ENCODE measurements at places on chromosomes 16 and 17. TPM values are rescaled to one million over a fixed set of nuclear protein-coding genes. Genes with fewer than 3 reads are reported as not detected.

- no peak for DNase-seq
Observed at GRCh38 chr17:67500261-67500660, 123.2 kb downstream of the PITPNC1 start.

DNA sequence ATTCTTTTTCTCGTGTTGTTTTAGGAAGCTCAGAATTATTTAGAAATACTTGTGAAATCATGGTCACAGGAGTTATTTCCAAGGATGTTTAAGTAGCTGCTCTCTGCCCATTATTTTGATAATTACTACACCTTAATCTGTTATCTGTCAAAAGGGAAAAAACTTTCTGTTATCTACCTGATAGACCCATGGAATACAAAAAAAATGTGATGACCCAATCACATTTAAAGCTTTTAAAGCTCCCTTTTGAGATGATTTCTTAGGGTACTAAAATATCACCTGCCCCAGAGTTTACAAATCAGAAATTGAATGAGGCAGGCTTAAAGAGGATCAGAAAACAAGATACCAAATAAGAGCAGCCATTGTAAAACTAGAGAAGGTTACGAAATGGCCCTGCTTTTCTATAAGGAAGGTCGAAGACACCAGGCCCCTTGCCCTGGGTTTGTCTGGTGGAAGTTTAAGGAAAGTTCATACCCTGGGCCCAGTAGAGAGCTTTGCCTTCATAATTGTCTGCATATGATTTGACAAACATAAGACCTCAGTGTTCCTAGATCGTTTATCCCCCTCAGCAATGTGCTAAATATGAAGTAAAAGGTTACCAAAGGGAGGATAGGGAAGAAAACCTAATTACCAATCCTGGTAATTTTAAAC lies 149.9 kb upstream of the TBX2 start:
- no peak for DNase-seq

GRCh38 chr17:69898601-69899000 lies 176.4 kb upstream of the KCNJ16 start:
- DNase-seq = no peak

DNA sequence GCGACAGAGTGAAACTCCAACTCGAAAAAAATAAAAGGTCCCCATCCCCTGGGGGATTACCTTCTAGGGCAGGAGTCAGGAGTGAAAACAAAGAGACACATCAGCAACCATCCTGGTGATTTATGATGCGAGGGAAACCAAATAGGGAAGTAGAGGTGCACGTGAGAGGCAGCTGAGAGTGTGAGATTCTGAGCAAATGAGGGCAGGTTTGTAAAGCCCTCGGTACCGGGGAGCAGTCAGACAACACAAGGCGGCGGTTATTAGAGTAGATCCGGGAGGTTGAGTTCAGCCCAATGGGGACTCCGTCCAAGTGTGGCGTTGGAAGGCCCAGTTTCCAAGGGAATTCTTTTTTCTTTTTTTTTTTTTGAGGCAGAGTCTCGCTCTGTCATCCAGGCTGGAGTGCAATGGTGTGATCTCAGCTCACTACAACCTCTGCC lies 7.4 kb upstream of the ARMC7 start:
- no peak for DNase-seq

GRCh38 chr17:50691550-50692447 lies 15.9 kb downstream of the ANKRD40 start:
- DNase-seq = no peak

DNA sequence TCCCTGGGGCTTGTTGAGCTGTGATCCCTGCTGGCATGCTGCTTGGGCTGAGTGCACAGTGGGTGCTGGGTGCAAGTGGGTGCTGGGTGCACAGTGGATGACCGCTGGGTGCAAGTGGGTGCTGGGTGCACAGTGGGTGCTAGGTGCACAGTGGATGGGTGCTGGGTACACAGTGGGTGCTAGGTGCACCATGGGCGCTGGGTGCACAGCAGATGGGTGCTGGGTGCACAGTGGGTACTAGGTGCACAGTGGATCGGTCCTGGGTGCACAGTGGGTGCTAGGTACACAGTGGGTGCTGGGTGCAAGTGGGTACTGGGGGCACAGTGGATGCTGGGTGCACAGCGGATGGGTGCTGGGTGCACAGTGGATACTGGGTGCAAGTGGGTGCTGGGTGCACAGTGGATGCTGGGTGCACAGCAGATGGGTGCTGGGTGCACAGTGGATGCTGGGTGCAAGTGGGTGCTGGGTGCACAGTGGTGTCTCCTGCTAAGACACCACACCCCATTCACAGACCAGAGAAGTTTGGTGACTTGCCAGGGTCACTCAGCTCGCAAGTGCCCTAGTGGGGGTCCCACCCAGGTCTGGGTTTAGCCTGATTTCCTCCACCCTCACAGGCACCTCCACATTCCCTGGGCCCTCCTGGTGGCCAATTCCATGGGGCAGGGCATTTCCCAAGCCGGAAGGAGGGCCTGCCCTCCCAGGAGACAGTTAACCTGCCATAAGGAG lies 33.5 kb downstream of the ZFPM1 start:
- DNase-seq = no peak

GRCh38 chr16:81189100-81189664 lies 49.3 kb upstream of the BCO1 start:
- peak; percentile 94 for DNase-seq

DNA sequence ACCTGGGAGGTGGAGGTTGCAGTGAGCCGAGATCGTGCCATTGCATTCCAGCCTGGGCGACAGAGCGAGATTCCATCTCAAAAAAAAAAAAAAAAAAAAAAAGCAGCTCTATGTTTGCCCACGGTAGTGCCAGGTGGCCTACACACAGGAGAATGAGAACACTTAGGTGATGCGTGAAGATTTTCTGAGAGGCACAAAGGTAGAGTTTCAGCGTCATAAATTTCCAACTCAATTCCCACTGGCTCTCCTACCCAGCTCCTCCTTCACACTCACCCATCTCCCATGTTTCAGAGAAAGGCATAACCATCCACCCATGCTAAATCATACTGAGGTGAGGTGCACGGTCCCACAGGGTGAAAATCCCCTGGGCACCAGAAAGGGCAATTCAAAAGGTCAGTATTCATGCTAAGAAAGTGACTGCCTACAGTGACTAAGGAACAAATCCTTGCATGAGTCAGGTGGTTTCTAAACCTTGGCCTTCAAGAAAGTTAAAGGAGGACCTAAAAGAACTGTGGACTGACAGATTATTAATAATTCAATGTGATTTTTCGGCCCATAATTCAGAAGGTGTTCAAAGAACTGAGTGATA lies 4.8 kb downstream of the DCAKD start:
- DNase-seq = no peak

- peak; percentile 88 for DNase-seq
Observed at GRCh38 chr17:17783116-17783824, 53.5 kb downstream of the SREBF1 start.

DNA sequence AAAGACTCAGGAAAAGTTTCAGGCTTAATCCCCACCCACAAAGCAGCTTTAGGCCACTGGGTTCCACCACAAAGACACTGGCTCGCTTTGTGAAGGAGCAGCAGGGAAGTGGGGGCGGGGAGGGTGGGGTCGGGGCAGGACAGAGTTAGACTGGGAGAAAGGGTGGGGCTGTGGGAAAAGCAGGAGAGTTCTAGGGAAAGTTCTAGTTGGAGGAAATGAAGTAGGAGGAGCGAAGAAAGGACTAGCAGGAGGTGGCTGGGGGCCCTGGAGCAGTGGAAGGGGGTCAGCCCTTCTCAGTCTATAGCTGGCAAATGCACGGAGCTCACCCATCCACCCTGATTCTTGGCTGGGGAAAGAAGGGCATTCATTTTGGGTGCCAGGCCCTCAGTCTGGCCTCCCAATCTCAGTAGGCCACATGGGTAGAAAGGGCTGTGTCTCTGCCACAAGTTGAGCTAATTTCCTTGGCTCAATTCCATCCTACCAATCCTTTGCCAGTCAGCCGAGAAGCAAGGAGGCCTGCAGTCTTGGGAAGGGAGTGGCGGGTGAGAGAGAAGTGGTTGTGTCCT lies 4.6 kb downstream of the INPP5K start:
- DNase-seq = no peak

GRCh38 chr17:32015245-32016013 lies 8.2 kb downstream of the LRRC37B start:
- no peak for DNase-seq

DNA sequence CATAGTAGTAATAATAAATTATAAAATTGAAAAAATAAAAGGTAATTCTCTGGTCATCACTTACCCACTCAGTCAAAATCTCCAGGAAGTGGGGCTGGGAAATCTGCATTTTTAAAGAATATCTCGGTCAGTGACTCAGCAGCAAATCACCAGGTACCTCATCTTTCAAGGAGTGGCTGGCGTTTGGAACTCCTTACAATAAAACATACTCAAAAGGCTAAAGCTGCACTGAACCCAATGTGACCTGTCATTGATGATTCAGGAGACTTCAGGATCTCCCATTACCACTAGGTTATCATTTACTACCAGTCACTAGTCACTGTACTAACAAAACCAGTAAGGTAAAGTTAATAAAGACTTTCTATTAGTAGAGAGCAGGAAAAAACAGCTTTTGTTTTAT lies 21.5 kb upstream of the RFFL start:
- no peak for DNase-seq

DNA sequence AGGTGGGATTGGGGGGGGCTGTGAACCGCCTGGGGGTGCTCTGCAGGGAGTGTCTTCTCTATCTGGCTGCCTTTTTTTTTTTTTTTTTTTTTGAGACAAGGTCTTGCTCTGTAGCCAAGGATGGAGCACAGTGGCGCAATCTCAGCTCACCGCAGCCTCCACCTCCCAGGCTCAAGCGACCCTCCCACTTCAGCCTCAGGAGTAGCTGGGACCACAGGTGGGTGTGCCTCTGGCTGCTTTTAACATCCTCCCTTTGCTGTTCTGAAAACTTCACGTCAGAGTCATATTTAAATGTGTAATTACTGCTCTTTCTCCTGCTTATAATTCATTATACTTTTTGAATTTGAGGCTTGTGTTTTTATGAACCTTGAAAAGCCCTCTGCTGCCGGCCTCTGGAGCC lies 78.4 kb downstream of the ZNF778 start:
- DNase-seq = no peak

DNA sequence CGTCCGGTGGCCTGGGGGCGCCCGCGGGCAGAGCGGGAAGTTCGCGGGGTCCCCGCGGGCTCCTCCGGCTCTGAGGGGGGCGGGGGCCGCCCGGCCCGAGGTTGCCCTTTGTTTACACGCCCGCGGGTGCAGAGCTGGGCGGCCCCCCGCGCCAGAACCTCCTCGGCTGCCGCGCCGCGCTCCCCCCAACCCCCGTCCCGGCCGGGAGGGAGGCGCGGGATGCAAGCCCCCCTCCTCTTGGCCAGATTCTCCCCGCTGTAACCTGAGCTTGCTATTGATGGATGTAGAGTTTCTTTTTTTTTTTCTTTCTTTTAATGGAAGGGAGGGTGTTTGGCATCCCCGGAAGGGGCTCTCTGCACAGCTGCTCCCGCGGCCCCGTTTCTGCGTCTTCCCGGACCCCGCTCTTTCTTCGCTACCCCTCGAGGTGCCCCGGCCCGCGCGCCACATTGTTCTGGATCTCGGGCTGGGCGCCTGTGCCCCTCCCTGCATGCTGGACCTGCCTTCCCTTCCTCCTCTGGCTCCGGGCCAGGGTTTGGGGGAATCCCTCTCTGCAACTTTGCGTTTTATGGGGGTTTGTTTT lies 646 bp downstream of the CBX2 start:
- no peak for DNase-seq

DNA sequence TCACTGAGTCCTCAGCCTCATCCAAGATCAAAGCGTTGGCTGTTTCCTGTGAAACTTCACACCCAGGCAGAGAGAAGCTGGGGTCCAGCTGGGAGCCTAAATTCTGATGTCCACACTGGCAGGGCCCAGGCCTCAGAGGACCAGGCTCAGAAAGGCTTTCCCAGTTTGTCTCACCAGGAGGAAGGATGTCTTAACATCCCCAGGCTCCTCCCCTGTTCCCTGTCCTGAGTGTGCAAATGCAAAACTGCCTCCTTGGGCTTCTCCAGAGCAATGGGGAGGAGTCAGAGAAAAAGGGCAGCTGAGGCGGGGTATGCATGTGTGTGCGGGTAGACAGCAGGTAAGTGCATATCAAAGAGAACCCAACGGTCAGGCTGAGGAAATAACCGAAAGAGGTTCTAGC lies 45.7 kb downstream of the CUEDC1 start:
- DNase-seq = no peak

- DNase-seq = no peak
Observed at GRCh38 chr16:18013863-18014262, 322.7 kb downstream of the NPIPA8 start.

- no peak for DNase-seq
Observed at GRCh38 chr17:27873746-27874145, 19.4 kb downstream of the LYRM9 start.

DNA sequence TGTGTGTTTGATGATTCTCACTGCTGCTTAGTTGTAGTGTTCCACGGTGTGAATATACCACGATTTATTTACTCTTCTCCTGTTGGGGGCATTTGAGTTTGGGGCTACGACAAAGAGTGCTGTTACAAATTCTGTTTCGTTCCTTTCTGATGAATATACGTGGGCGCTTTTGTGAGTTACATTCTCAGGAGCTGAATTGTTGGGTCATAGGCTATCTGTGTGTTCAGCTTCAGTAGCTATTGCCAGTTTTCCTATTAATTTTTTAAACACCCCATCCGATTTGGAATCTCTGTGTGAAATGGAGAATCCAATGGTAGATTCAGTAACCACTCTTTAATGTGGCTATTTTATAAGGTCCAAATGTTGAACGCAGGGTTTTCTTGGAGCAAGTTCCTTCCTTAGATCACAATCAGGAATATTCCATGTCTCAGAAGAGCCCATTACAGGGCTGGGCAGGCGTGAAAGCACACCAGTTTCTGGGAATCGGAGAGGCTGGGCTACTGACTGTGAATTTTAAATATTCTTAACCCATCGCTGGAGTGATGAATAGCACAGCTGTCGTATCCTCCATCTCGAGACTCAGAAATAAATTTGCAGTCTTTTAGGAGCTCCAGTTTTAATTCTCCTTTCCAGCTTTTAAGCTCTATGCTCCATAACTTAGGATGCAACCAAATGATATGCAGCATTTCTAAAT lies 115.9 kb downstream of the PITPNC1 start:
- DNase-seq = no peak

- DNase-seq = no peak
Observed at GRCh38 chr17:33858682-33859081, 396.4 kb upstream of the CCL2 start.

DNA sequence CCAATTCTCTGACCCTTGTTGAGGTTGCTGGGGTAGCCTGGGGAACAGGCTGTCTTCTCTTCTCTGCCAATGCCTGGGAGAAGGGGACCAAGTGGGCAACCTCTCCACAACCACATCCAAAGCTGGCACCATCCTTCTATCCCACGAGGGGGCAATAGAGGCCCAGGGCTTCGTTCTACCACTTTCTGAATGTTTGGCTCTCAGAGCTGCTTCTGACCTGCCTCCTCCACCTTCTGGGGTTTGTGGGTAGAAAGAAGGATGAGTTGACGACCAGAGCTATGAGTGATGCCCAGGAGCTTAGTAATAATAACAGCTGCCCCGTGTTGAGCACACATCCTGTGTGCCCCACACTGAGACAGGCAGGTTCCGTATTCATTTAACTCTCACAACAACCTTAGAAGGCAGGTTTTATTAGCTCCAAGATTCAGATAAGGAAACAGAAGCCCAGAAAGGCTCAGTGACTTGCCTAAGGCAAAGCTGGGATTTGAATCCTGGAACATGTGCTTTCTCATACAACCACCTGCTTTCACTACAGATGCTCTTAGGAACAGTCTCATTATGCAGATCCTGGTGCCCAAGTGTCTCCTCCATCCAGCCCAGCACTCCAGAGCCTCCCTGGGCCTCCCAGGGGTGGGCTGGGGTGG lies 11.1 kb downstream of the TSPOAP1 start:
- DNase-seq = peak; percentile 71

The KRT40 gene
- not detected for total RNA-seq

The ACADVL gene
- 444 TPM for total RNA-seq

The FAM222B gene
- total RNA-seq = 13.8 TPM

The OTOA gene
- total RNA-seq = 0.32 TPM

The CBX2 gene
- 1.8 TPM for total RNA-seq

The TVP23C gene
- total RNA-seq = 8.9 TPM

The CDYL2 gene
- total RNA-seq = 16.0 TPM

The PRSS36 gene
- 2.9 TPM for total RNA-seq
